Smooth muscle cell of bladder (primary cell): ENCODE measurements at places on chromosomes 4 and X. TPM values are rescaled to one million over a fixed set of nuclear protein-coding genes. Genes with fewer than 3 reads are reported as not detected.

The C4orf54 gene
- total RNA-seq = under 0.01 TPM in 1 of 2 replicates, not detected in the other

The RPS6KA6 gene
- total RNA-seq = 12.7 and 15.9 TPM in 2 replicates

The MAGIX gene
- 0.85 and 1.4 TPM in 2 replicates for total RNA-seq

The MAP9 gene
- 7.8 and 8.7 TPM in 2 replicates for total RNA-seq

The USP27X gene
- 1.8 and 2.7 TPM in 2 replicates for total RNA-seq

The MBTPS2 gene
- 6.7 and 7.2 TPM in 2 replicates for total RNA-seq

The NR3C2 gene
- total RNA-seq = 1.00 and 1.9 TPM in 2 replicates

The LRPAP1 gene
- total RNA-seq = 105 and 164 TPM in 2 replicates

The PDGFRA gene
- 425 and 502 TPM in 2 replicates for total RNA-seq

The ADH1C gene
- total RNA-seq = 0.57 and 1.5 TPM in 2 replicates

The PQBP1 gene
- total RNA-seq = 70.8 and 73.0 TPM in 2 replicates

The TRAM1L1 gene
- total RNA-seq = 0.43 and 0.92 TPM in 2 replicates

The GPR143 gene
- not detected in 2 replicates for total RNA-seq

The SPANXN3 gene
- total RNA-seq = not detected in 2 replicates

The FMR1NB gene
- total RNA-seq = 0.14 TPM in 1 of 2 replicates, not detected in the other

The HPGDS gene
- not detected in 2 replicates for total RNA-seq

The DCAF12L2 gene
- total RNA-seq = under 0.01 TPM in 1 of 2 replicates, not detected in the other

The RELL1 gene
- 93.4 and 97.6 TPM in 2 replicates for total RNA-seq

The ASB9 gene
- 0.55 and 0.57 TPM in 2 replicates for total RNA-seq

The GAGE1 gene
- under 0.01 TPM in 1 of 2 replicates, not detected in the other for total RNA-seq

The SLC7A11 gene
- total RNA-seq = 42.3 and 69.1 TPM in 2 replicates

The KDR gene
- total RNA-seq = 0.28 and 1.6 TPM in 2 replicates

The NUDT9 gene
- total RNA-seq = 9.5 and 19.3 TPM in 2 replicates

The CLCN4 gene
- total RNA-seq = 2.5 and 2.7 TPM in 2 replicates

The REST gene
- total RNA-seq = 19.2 and 19.7 TPM in 2 replicates

The TBC1D8B gene
- total RNA-seq = 11.1 and 14.4 TPM in 2 replicates

The HPGD gene
- under 0.01 and 0.09 TPM in 2 replicates for total RNA-seq

The SPANXA1 gene
- 0.28 TPM in 1 of 2 replicates, not detected in the other for total RNA-seq

The VSIG4 gene
- total RNA-seq = not detected in 2 replicates

The SYN1 gene
- 0.18 and 0.71 TPM in 2 replicates for total RNA-seq

The GYPE gene
- 0.74 and 1.3 TPM in 2 replicates for total RNA-seq

The BBS12 gene
- 6.8 and 8.0 TPM in 2 replicates for total RNA-seq

The VEGFC gene
- total RNA-seq = 19.3 and 24.1 TPM in 2 replicates

The PAGE5 gene
- total RNA-seq = 1.0 and 1.4 TPM in 2 replicates

The HDAC6 gene
- total RNA-seq = 16.8 and 25.5 TPM in 2 replicates

The PRRG1 gene
- total RNA-seq = 11.1 and 13.1 TPM in 2 replicates

The HTN3 gene
- not detected in 2 replicates for total RNA-seq

The FIP1L1 gene
- total RNA-seq = 76.4 and 89.0 TPM in 2 replicates

The PHOX2B gene
- not detected in 2 replicates for total RNA-seq

The CHM gene
- 14.5 and 16.1 TPM in 2 replicates for total RNA-seq

The TRIML2 gene
- total RNA-seq = 0.14 and 0.18 TPM in 2 replicates

The PTPN13 gene
- total RNA-seq = 37.3 and 58.6 TPM in 2 replicates
